Stimulated activated CD4-positive, alpha-beta T cell treated with anti-CD3 and anti-CD28 coated beads, TNF-alpha, amount 100 ng/mL, for 48 hours (primary cell): ENCODE measurements at places on chromosomes 11 and 22.

GRCh38 chr11:115820026-115820425 is 315.8 kb upstream of the CADM1 start:
- DNase-seq: no peak

GRCh38 chr11:114709960-114710359 is 31.6 kb downstream of the NXPE2 start:
- no peak for DNase-seq

DNA sequence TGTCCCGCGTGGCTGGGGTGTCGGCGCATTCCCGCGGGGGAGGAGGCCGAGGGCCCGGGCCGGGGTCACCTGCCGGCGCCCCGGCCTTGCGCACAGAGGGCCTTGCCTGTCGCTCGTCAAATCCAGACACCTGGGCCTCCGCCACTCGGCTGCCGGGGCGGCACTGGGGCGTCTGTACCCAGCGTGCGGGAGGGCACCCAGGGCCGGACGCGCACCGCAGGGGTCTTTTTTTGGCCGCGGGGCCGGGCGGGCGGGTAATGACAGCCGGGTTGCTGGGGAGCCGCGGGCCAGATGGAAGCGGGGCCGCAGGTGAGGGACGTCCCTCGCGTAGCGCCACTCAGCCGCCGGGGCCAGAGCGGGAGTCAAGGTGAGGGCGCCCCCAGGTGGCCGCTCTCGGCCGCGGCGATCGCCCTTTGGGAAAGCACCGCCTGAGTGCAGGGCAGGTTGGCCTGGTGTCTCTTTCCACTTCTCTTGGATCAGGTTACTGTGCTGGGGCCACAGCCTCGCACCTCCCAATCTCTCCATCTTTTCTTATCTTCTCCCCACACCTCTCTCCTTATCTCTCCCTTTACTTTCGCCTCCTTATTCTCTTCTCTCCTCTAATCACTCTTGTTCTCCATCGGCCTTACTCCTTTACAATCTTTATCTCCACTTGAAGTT is 3.5 kb downstream of the PHLDB1 start:
- DNase-seq: peak; percentile 72

GRCh38 chr11:19725379-19726079 is 12.9 kb downstream of the NAV2 start:
- no peak for DNase-seq

GRCh38 chr22:49629586-49630447 is 197.9 kb downstream of the BRD1 start:
- no peak for DNase-seq

- no peak for DNase-seq
These were observed 18.5 kb downstream of the RNH1 start for GRCh38 chr11:488579-488978.

- DNase-seq: no peak
These were observed 795 bp downstream of the ZBTB3 start for GRCh38 chr11:62752994-62753735.

GRCh38 chr11:95877291-95877690 is 46.6 kb downstream of the MTMR2 start:
- DNase-seq: no peak

DNA sequence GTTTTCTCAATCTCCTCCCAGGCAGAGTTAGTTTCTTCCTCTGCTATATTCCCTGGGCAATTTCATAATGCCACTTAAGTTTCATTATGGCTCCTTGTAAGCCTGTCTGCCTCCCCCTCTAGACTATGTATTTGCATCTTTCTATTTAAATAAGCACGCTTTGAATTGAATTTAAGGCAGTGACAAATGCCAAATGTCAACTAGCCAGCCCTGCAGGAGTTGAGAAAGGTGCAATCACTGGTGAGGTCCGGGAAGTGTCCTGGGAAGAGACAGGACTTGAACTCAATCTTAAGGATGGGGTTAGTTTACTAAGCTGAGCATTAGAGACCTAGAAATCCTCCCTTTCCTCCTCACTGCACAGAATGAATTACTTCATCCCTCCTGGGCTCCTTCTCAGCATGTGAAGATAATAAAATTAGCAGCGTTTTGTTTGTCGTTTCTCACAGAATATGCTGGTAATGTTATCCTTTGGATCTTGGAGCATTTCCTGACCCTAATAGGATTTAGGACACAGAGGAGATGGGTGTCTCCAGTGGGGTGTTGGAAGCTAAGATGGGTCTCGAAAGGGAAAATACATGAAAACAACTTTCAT is 1.6 kb downstream of the TCP11L1 start:
- DNase-seq: no peak

- no peak for DNase-seq
These were observed 102.0 kb upstream of the HSD17B12 start for GRCh38 chr11:43578346-43579170.

- DNase-seq: no peak
These were observed 9.4 kb downstream of the CDC45 start for GRCh38 chr22:19488884-19489843.

DNA sequence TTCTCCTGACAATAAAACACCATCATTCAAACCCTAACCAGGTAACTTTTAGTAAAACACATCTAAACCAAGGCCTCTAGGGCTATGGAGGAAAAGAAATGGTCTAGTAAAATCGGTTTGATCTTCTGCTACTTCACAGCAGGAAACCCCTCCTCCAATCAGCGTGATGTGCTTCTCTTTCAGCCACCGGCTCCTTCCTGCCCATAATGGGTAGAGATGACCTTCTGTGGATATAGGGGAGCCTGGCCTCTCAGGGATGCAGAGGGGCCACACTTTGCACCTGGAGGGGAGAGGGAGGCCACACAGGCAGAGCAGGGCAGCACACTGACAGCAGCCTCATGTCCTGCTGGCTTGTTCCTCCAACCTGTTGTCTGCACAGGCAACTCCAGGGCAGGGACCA is 6.9 kb downstream of the EHD1 start:
- no peak for DNase-seq

GRCh38 chr11:86483940-86484794 is 109.5 kb downstream of the CCDC81 start:
- DNase-seq: no peak

GRCh38 chr22:38422611-38423511 is 32.1 kb downstream of the KCNJ4 start:
- no peak for DNase-seq

DNA sequence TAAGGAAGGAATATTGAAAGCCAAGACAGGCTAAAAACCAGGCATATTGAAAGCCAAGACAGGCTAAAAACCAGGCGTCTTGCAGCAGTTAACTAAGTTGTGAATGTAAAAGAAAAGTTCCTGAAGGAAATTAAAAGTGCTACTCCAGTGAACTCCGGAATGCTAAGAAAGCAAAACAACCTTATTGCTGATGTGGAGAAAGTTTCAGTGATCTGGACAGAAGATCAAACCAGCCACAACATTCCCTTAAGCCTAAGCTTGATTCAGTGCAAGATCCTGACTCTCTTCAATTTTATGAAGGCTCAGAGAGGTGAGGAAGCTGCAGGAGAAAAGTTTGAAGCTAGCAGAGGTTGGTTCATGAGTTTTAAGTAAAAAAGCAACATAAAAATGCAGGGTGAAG is 51.4 kb downstream of the PACS1 start:
- DNase-seq: no peak

DNA sequence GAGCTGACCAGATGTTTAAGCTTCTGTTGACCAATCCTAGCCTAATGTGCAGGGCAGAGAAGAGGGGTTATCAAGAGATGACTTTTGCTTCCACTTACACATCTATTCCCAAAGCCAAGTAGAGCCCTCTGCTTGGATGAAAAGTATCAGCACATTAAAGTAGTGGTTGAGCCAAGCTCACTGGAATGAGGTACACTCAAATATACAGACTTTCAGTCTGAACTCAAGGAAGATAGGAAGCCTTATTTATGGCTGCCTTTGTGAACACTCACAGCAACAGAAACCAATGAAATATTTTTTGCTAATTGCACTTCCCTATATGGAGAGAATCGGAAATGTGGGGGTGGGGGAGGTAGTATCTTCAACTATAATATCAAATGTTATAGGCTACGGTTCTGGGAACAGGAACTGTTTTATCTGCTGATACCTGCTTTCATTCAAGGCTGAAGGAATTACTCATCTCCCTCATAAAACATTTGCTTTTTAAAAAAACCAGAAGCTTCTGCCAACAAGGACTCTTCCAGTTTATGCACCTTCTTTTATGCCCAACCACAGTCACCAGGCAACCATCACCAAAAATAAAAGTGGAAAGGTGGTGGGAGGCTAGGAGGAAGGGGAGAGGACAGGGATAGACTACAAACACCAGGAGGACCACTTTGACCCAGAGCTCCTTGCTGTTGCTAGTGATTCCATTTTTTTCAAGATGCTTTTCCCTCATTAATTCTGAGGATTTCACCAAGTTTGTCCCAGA is 91.2 kb downstream of the CLPB start:
- no peak for DNase-seq

GRCh38 chr11:72981971-72982685 is 160.0 kb downstream of the FCHSD2 start:
- no peak for DNase-seq

GRCh38 chr22:28207281-28208030 is 288.4 kb upstream of the PITPNB start:
- DNase-seq: no peak

- DNase-seq: peak; percentile 20
These were observed at the start of gene BCO2 for GRCh38 chr11:112174789-112175598. TSS of gene BCO2 (plus strand) at chr11:112175512. CDS start at chr11:112175602, 90 bp downstream.

- no peak for DNase-seq
These were observed 226.9 kb upstream of the B3GAT1 start for GRCh38 chr11:134638796-134639430.
